ENCODE measurements at places on chromosomes 5 and 9.

GRCh38 chr5:3336666-3337065, 259.0 kb upstream of the IRX1 start:
- DNase-seq: no peak

GRCh38 chr9:120579139-120580050, 572 bp downstream of the CDK5RAP2 start:
- DNase-seq: no peak

GRCh38 chr5:149636861-149637246, 55.6 kb downstream of the ARHGEF37 start:
- peak; percentile 70 for DNase-seq

DNA sequence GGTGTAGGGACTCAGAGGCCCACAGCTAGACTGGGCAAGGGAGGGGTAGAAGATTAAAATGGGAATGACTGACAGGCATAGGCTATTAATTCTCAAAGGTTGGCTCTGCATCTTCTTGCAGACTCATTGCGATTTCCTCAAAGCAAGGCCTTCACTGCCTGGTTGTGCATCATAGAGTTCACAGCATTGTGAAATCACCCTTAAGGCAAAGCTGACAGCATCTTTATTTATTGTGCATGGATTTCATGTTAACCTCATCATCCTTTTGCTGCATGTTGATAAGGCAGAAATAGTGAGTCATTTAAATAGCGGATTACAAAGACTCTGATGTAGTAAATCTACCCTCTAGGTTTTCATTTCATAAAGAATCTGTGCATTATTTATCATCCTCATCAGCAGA, 13.6 kb upstream of the PALM2AKAP2 start:
- no peak for DNase-seq

DNA sequence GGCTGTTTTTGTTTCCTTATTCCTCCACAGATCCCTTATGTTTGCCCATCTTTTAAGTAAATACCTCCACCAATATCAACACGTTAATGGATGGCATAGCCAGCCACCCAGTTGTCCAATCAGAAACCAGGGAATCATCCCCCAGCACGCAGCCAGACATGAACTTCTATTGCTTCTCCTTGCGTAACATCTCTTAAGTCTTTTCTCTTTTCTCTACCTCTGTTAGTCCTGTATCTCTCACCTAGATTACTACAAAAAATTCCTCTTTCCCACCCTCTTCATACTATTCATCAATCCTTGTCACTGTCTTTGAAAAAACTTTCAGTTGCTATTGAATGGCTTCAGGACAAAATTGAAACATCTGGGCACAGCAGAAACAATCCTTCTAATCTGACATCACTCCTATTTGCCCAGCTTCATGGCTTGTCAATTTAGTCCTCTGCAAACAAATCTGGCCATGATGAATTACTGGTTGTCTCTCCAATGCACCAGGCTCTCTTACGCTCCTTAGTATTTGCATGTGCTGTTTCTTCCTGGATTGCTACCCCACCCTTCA, 349.3 kb downstream of the RAB3C start:
- no peak for DNase-seq

DNA sequence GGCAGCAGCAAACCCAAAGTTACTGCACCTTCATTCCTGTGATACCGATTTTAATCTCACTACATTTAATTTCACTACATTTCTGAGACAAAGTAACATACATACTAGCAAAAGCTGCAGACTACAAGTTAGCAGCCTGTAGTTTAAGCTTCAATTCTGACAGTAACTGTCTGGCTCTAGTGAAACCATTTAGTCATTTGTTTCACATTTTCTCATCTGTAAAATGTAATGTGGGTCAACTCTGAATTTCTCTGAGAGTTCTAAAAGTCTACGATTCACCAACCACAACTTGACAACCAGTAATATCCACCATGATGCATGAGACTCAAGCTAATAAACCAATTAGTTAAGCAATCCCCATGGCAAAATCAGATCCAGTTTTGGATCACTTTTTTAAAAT, 408.9 kb downstream of the PDE4D start:
- DNase-seq: no peak

GRCh38 chr5:164137095-164137494, 631.7 kb downstream of the MAT2B start:
- no peak for DNase-seq

GRCh38 chr9:714675-715074, 126.8 kb upstream of the DMRT1 start:
- no peak for DNase-seq

DNA sequence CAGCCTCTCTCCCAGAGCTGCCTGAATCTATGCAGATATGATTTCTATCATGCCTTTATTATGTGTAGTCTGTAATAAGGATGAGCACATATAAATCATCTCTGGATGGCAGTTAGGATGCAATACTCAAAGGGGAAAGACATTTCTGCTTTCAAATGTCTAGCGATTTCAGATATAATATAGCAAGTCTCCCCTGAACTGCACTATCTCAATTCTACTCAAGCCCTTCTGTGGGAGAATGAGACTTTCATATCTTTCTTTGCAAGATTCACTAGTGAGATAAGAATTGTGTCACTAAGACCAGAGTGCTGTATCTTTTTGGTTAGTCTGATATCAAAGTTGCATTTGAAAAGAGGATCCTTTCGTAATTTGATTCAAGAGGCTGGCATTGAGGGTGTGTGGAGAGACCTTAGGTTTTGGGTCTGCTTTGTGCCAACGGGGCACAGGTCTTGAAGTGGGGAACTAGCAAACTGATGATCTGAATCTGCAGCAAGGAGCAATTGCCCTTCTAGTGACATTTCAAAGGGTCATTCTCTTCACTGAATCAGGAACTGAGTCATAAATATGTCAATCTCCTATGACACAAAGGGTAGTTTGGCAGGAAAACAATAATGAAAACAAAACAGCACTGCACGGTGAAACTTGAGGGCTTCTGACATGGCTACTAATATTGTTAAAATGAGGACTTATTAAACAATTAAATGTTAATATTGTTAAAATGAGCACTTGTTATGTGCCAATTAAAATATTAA, 305.5 kb upstream of the CLINT1 start:
- DNase-seq: no peak

GRCh38 chr9:2043881-2044462, 28.8 kb downstream of the SMARCA2 start:
- no peak for DNase-seq

DNA sequence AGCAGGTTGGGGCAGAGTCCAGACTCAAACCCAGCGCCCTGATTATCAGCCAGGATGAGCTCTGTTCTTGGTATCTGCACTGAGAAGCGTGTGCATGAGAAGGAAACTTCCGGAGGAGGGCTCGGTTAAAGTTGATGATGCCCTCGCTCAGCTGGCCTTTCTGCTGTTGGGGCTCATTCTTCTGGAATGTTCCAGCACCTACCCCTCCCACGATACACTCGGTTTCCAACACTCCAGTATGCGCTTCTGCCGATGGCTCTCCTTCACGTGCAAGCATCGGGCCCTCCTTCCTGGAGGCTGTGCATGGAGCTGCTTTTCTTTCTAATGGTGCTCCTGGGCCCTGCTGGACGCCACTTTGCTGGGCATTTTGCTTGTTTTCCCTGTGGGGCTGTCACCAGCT, 134.0 kb downstream of the RXRA start:
- no peak for DNase-seq

DNA sequence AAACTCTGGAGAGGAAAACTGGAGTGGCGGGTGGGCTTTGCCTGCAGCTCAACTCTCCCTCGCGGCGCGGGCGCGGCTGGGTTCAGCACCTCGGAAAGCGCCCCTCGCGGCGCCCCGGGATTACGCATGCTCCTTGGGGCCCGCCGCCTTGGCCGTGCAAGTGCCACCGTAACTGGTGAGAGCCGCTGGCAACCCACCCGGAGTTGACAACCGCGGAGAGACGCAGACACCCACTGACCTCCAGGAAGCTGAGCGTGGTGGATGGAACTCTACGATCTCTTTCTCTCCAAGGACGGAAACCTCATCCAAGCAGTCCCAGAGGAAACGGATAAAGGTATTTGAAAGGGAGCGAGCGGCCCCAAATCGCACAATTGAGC, 194 bp upstream of the RXFP3 start:
- no peak for DNase-seq

GRCh38 chr5:133562554-133562953, 49.8 kb downstream of the FSTL4 start:
- DNase-seq: no peak

DNA sequence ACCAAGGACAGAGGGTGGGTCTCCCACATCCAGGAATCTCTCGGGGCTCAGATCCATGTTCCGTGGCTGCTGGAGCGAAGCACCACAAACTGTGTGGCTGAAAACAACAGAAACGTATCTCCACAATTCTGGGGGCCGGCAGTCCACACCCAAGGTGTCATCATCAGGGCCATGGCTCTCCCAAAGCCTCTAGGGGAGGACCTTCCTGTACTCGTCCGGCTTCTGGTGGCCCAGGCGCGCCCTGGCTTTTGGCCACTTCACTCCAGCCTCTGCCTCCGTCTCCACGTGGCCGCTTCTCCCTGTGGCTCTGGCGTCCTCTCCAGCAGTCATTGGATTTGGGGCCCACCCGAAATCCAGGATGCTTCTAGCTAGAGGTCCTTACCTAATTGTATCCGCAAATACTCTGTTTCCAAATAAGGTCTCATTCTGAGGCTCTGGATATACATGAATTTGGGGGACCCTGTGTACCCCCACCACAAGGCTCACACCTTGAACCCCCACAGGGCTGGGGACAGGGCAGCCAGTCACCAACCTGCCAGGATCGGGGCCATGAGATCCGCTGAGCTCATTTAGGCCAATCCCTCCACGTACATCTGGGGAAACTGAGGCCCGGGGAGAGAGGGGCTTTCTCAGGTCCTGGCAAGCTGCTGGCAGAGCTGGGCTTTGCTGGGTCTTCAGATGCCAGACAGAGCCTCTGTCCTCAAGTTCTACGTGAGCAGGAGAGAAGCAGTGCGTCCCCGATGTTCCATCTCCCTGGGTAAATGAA, 158.2 kb downstream of the OLFM1 start:
- DNase-seq: no peak

DNA sequence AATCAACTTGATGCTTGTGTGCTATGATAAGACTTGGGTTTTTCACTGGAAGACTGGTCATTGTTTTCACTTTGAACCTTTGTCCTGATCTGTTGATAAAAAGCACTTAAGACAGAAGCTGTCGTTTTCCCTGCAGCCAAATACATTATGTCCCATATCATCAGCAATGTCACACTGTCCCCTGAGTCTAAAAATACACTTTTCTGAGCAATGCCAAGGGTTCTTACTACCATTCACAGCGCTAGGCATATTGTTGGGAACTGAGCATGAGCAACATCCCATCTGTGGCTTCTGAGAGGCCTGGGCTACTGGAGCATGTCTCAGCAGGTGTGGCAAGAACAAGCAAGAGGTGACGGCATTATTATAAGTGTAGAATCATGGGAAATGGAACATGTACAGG, 81.8 kb downstream of the SEMA6A start:
- no peak for DNase-seq

DNA sequence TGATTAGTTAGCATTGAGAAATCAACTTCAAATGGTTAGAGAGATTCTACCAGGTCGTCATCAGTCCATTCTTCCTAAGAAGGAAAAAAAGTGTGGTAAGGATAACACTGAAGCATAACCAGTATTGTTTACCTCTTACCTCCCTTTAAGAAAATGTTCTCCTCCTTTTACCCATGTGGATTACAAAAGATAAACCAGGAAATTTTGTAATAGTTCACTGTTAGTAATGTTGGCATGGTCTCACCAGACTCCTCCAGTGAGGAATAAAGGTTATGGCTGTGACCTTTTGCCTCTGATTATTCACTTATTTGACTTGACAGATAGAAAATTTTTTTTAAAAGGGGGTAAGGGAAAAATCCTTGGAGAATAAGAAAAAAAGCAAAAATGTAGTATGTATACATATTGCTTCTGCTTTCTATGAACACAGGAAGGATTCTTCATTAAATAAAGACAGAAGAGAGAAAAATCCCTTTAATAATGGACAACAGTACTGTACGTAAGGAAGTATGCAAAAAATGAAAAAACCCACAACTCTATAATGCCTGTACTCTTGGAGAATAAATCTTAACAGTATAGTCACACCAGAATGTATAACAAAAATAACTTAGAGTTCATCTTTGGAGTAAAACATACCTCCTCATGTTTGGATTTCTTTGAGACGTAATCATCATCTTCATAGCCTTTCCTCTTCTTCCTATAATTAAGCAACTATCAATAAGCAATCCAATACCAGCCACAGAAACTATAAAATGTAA, 18.1 kb downstream of the CCNH start:
- no peak for DNase-seq

All from activated CD8-positive, alpha-beta memory T cell treated with anti-CD3 and anti-CD28 coated beads, Interleukin-2, amount 50 U/mL, for 4 hours (primary cell).